ENCODE measurements at places on chromosomes 7 and 10. TPM values are rescaled to one million over a fixed set of nuclear protein-coding genes. Genes with fewer than 3 reads are reported as not detected.

GRCh38 chr10:75623310-75624093 is 192.1 kb downstream of the LRMDA start:
- DNase-seq, result no peak

DNA sequence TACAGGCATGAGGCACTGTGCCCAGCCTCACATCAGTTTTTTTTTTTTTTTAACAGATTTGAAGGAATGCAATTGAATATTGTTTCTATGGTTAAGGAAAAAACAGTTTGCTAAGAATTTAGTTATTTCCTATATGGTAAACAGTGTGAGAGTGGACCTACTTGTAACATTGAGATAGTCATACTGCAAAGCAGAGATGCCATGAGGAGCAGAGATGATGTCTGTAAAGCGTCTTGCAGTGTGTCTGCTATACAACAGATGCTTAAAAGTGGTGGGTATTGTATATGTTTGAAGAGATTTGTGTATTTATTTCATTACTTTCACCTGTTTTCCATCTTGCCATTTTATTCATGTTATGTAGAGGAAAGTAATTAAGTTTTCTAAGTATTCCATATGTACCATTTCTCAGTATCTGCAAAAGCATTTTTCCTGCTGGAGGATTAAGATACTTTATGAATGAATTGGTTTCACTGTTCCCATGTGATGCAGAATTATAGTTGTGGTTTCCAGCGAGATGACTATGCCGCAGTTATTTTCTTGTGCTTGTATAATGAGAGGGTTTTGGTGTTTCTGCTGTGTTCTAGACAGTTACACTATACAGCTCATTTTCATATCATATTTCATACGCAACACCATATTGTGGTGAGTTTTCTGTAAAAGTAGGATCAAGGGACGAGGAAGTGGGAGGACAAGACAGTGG is 26.6 kb downstream of the TET1 start:
- no peak for DNase-seq

Gene OR2A1
- polyA plus RNA-seq, result not detected

Gene BEND7
- not detected for polyA plus RNA-seq

Gene CEP55
- polyA plus RNA-seq, result not detected

DNA sequence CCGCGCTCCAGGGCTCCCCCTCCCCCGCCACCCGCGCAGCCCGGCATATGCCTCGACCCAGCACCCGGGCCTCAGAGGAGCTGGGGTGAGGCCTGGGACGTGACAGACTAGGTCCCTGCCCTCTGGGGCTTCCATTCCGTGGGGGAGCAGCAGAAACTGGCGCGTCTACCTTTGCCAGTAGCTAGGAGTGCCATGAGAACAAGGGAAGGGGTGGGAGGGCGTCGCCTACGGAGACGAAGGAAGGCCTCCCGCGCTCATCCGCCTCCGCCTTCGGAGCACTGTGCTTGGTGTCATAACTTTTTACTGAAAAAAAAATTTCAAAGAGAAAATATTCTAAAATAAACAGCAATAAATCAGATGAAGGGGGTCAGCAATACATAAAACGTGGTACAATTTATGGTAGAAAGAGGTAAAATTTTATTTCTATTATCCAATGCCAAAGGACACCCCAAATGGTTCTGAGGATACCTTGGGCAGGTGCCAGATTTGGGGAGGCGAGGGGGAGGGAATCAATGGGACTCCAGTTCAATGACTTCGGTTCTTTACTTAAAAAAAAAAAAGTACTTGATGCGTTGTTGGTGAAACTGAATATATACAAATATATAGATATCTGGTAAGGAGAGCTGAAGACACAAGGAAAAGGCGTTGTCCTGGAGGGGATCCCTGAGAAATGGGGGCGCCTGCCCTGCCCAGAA is 35.1 kb upstream of the GRID1 start:
- no peak for DNase-seq

Gene MICU1
- 32.8 TPM for polyA plus RNA-seq

DNA sequence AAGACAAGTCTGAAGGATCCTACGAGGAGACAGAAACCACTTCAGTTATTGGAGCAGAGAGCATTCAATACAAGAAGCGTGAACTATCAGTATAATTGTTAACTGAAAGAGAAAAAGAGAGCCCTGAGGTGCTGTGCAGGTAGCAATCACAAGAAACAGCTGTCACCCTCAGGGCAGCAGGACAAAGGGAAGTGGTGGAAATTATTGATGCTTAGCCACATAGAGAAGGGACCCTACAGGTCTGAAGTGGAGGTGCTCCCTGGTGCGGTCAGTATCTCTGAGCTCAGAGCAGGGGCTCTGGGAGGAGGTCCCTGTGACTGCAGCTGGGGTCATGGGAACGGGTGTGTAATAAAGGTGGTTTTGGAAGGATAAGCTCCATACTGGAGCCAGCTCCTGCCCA is 97.8 kb upstream of the KLF6 start:
- no peak for DNase-seq

DNA sequence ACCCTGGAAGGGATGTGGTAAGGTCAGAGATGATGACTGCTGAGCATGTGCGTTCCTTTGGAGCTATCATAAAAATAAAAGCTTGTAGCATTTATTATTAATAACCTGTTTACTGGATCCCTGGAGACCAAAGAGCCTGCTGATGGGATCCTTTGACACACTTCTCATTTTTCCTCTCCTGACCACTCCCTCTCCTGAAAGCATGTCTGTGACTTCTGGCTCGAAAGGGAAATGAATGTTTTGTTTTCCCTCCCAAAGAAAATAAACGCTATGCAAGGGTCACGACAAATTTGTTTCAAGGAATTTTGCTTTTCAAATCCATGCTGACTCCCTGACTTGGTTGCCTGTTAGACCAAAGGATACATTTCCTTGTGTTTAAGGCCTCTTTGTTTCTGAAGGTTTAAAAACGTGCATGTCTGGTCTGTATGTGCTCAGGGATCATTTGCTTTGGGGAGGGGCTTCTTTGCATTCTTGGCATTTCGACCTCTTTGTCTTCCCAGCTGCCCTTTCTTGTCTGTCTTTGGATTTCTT is 185.1 kb upstream of the AGK start:
- no peak for DNase-seq

- no peak for DNase-seq
These were observed 29.8 kb downstream of the NPY start for GRCh38 chr7:24313777-24314176.

DNA sequence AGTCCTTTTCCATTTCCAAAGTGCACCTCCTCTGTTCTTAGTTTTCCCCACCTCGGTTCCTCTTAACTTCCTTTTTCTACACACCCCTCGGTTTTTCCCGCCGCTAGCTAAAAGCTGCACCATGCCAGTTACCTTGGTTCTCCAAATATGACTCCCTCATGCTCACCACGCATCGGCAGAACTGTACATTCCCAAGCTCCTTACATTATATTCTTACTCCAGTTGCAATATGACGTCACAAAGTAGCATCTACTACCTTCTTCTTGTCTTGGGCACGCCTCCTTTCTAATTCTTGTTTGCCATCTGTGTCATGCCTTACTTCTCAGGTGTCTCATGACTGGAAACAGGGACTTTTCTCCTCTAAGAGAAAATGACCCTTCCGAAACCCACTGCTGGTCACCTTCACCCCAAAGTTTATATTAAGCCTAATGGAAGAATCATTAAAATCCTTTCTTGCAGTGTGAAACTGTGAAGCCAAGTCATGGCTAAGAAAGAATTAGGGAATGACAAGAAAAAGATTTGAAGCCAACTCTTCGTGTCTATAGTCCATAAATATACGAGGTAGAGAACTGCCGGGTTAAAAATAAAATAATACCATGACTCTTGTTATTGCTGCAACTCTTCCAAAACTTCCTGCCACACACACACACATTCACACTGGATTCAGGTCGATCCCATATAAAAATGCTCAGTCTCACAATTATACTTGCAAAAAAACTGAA is 1.7 kb downstream of the ESYT2 start:
- peak; percentile 31 for DNase-seq

Data from naive B cell (primary cell).